Coronary artery (tissue), 2 donors: ENCODE measurements at places on chromosomes 12 and 14.

GRCh38 chr14:73311708-73312030, 74.4 kb downstream of the PAPLN start:
- no peak for DNase-seq

DNA sequence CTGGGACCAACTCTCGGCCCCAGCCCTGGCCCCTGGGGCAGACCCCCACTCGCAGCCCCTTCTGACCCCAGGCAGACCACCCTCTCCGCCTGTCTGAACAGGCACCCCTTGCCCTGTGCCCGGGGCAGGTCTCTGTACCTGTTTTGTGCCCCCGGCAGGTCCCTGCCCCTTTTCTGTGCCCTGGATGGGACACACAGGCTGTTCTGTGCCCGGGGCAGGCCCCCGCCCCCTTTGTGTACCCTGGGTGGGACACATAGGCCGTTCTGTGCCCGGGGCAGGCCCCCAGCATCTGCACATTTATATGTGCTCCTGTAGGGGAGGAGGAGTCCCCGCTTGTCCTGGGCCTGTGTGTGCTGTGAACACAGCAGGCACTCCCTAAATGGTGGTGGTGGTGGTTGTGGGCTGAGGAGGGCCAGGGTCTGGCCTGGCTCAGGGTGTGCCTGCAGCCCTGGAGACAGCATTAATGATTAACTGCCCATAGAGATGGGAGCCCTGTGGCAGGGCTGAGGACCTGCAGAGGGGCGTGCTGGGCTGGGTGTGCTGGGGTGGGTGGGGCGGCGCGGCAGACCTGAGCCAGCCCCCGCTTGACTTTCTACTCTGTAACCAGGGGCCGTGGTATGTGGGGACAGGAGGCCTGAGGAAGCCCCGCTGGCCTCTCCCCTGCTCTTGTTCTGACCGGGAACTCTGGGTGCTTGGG, 3.7 kb downstream of the FBRSL1 start:
- DNase-seq: no peak

DNA sequence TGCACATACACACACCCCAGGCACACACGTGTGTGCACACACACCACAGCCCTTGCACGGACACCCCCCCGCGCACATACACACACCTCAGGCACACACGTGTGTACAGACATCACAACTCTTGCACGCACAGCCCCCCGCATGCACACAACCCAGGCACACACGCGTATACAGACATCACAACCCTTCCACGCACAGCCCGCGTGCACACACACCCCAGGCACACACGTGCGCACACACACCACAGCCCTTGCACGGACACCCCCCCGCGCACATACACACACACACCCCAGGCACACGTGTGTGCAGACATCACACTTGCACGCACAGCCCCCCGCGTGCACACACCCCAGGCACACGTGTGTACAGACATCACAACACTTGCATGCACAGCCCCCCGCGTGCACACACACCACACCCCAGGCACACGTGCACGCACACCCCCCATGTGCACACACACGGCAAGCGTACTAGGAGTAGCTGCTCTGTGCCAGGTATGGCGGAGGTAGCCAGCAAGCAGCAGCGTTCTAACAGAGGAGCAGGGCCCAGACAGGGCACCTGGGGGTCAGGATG, 18.2 kb upstream of the ANKLE2 start:
- DNase-seq: no peak

- no peak for DNase-seq
Observed at GRCh38 chr12:114302606-114303315, 103.2 kb downstream of the TBX5 start.

DNA sequence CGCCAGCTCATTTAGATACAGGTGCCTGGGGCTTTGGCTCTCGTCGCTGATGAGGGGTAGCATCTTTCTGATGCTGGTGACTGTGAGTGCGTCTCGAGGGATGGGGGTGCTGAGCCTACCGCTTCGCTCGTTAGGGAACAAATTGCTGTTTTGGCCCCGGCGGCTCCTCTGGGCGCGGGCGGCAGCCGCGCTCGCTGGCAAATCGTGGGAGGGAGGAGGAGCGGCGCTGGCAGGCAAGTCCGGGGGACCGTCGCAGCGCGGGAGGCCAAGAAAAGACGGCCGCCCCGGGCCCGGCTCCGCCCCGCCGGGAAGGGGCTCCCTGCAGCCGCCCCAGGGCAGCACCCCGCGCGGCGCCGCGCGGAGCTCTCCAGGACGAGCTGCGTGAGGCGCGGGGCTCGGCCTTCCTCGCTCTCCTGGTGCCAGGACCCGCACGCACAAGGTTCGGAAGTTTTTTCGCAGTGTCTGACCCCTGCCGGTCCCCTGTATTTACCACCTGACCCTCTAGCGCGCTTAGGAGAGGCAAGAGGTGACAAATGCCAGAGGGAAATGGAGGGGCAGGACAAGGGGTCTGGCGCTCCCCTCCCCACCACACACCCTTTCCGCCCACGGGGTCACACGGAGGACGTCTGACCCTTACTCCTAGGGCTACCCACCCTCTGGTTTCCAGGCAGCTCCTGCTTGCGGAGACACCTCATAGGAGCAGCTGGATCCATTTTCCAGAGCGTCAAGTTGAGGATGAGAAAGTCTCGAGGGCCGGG, 899 bp upstream of the KCNH3 start:
- peak; percentile 71 for DNase-seq

- no peak for DNase-seq
Observed at GRCh38 chr12:4960030-4960429, 50.3 kb downstream of the KCNA1 start.

GRCh38 chr14:97626088-97626487, 828.9 kb downstream of the VRK1 start:
- DNase-seq: no peak
